Suppressor macrophage (primary cell): ENCODE measurements at places on chromosomes 1 and 21.
A peak's percentile ranks its signal among the peaks of the same experiment; 100 is the strongest.

GRCh38 chr1:230906226-230906625 lies 37.9 kb upstream of the C1orf198 start:
- no peak for DNase-seq

GRCh38 chr1:224503161-224504118 lies 68.8 kb upstream of the WDR26 start:
- DNase-seq = peak; percentile 95

DNA sequence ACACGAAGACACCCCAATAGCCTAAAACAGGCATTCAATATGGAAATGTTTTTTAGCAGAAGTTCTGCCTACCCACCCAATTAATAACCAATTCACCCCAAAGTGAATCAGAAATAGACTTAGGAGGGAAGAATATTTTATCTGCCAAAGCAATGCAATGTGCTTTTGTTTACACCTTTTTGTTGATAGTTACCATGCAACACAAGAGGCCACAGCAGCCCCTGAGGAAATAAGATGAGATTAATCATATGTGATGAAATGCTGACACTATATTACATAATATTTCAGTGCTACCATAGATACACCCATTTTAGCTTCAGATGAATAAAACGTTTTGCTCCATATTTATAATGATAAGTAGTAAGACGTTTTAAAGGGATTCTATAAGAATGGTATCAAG lies 60.9 kb upstream of the RGS2 start:
- DNase-seq = no peak

DNA sequence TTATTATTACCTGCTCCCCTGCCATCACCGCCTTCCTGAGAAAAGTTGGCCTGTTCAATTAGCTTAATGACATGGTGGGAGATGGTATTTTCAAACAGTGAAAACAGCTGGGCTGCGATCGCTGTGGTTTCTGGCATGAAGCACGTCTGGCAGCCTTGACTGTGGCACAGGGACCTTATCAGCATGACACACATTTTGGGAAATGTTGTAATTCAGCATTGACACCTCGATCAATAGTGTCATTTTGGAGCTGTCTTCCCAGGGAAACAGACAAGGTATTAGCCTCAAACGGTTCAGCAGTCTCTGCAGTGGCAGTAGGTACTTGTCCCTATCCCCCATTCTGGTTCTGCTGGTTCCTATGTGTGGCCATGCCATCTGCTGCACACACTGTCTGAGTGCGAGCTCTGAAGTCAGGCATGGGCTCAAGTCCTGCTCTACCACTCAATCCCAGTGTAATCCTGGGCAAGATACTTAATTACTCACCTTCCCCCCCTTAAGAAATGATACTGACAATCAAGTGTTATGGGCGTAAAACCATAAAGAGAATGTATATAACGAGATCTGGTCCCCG lies 154.5 kb upstream of the KCND3 start:
- DNase-seq = no peak

DNA sequence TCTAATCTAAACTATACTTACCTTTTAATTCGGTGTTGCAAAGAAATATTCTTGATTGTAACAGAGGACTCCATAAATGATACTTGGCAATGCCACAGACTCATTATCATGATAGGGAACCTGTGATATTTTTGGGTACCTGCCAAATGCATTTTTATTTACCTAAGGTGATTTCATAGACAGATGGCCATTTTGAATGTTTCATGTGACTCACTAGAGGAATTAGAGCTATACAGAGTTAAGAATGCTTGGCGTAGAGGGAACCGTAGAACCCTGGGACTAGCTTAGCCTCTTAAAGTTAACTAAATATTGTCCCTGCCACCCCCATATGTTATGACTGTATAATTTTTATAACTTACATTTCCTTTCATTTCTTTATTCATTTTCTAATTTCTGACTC lies 136.1 kb downstream of the DISP1 start:
- no peak for DNase-seq

DNA sequence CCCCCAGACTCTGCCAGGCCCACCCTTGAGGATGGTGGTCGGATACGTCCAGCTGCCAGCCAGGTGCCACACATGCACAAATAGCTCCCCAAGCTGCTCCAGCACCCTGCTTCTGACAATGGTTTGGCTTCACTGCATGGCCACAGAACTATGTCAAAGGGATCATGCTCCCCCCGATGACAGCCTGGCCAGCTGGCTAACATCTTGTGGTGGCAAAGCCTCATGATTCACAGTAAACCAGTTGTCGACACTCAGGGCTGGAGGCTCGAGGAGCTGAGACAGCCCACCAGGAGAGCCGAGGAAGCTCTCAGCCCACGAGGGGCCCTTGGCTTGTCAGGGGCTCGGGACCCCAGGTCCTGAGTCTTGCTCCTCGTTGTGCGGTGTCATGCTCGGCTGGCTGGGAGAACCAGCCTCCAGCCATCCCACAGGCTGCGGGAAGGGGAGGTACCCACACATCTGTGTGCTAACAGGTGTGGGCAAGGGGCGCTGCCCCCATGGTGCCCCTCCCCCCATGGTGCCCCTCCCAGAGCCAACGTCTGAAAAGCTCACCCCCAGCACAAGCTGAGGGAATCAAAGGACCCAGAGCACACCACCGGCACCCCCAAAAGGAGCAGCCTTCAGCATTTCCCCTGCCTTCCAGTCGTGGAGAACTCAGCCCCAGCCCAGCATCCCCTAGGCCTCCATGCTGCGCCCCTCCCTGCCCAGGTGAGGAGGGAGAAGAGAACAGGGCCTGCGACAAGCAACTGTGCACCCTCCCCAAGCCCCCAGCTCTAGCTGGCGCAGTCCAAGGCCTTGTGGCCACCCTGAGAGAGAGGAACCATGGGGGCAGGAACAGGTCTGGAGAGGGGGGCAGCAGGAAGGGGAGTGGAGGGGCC lies 41.2 kb downstream of the KIF21B start:
- DNase-seq = no peak

DNA sequence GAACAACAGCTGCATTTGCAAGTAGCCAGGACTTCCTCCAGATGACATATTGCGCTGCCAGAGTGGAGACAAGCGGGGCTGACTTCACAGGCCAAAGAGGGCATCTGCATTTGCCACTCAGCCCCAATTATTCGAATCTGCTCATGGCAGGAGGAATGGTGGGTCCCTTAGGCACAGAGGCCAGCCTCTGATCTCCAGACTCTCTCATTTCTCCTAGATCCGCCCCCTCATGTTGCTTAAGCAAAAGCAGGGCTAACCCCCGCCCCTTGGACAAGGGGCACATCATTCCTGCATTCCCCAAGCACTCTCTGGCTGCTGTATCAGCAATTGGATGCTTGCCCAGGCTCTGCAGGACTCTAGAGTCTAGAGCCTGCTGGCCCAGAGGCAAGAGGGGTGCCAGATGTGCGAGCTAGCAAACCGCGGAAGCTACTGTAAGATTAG lies 262.4 kb downstream of the ST6GALNAC3 start:
- no peak for DNase-seq

GRCh38 chr1:176770066-176770465 lies 307.1 kb downstream of the PAPPA2 start:
- DNase-seq = no peak

- no peak for DNase-seq
These were observed 182.6 kb downstream of the TGFB2 start for GRCh38 chr1:218527737-218528136.

- DNase-seq = peak; percentile 48
These were observed 41.9 kb downstream of the ACP6 start for GRCh38 chr1:147628441-147628840.

DNA sequence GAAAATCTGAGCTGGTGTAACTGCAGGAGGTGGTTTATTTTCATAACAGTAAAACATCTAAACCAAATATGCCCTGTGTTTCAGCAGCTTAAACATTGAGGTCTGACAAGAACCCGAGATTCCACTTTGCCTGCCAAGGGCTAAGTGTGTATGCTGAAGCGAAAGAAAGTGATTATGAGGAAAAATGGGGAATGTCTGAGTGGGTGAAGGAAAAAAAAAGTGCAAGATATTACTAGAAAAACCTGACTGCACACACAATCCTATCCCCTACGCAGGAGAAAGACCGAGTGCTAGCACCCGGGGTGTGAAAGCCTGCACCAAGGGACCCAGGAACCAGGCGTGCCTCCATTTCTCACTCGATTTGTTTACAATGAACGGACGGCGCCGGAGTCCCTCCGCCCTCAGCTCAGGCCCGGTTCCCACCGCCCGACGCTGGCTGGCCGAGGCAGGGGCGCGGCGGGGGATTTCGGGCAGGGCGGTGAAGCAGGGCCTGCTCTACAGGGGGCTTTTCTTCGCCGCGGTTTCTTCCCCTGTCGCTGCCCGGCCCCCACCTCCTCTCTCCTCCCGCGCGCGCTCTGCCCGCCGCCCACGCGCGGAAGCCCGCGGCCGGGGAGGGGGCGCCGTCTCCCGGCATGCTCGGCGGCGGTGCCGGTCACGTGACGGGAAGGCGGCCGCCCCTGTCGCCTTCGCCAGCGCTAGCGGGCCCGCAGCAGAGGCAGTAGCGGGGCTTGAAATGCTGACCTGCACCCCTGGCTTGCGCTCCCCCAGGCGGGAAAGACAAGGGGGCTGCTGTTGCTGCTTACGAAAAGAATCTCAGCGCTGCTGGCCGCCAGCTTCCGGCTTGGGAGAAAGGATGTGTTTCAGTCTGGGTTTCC lies 35.9 kb downstream of the ITPKB start:
- DNase-seq = peak; percentile 92

DNA sequence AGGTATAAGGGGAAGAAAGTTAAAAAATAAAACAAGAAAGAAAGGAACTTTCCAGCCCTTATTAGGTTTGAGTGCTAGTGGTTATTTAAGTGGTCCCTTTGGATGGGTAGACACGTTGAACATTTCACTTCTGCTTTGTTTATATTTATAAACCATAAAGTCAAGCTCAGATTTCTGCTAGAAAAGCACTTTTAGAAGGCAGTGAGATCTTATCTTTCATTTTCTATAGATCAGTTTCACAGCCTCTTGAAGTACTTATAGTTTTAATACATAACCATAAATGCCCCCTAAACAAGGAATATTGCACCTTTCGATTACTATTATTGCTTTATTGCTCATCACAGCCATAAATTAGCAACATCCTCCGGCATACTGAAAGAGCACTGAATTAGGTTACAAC lies 446.8 kb upstream of the PLXNA2 start:
- no peak for DNase-seq

DNA sequence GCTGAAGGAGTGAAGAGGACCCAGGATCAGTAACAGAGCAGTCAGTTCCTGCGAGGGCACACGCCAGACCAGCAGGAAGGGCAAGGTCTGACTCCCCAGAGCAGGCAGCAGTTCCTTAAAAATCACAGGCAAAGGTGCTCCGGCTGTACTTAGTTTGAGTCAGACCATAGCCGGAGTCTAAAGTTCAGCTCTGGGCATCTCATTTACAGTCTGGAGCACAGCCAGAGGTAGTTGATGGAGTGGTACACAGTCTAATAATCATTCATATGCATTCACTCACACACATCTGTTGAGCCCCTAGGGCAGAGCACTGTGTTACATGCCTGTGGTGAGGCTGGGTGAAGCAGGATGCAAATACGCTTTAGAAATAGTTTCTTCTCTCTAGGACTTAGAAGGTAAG lies 7.3 kb upstream of the AMIGO1 start:
- no peak for DNase-seq

DNA sequence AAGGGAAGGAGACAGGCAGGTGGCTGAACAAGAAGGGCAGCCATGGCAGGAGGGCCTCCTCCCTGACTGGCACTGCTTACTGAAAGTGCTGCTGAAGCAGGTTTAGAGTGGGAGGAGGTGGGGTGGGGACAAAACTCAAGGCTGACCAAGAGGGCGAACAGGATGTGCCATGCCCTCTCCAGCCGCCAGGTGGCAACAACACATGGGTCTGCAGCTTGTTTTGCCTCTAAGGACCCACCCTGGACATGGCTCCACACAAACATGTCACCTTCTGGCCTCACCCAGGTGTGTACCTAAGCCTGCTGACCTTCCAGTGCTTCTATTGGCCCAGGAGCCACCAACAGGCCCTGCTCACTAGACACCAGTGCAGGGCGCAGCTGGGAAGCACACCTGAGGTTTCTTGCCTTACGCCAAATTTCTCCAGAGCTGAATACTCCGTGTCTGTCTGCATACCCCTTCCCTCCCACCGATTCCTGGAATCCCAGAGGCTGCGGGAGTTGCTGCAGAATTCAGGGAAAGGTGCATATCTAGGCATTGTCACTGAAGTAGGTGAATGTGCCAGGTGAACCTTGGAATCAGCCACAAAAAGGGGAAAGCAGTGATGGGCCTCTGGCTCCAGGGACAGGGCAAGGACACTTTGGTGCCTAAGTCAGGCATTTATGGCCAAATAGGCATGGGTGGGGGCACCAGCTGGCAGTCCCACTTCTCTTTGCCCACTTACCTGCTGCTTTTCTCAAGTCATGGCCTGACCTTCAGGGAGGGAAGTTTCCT lies 5.3 kb downstream of the PSRC1 start:
- peak; percentile 90 for DNase-seq

GRCh38 chr1:245605480-245606156 lies 450.8 kb downstream of the KIF26B start:
- no peak for DNase-seq

DNA sequence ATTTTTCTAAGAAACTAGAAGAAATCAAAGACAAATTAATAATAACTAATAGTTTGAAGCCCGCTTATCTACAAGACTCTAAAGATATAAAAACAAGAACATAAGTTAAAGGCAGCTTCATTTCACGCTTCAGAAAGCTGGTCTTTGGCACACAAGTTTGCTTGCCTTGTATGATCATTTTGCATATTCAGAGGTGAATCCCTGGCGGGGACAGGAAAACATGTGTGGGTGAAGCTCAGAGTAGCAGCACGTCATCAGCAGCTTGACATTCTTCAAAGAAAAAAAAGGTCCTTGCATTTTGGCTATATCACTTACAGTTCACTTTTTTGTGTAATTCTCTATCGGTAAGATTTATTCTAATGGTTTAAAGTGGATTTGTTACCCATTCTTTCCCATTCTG lies 1911.8 kb downstream of the MRPL39 start:
- no peak for DNase-seq

- DNase-seq = no peak
These were observed 12.9 kb upstream of the DMAP1 start for GRCh38 chr1:44200336-44200735.

DNA sequence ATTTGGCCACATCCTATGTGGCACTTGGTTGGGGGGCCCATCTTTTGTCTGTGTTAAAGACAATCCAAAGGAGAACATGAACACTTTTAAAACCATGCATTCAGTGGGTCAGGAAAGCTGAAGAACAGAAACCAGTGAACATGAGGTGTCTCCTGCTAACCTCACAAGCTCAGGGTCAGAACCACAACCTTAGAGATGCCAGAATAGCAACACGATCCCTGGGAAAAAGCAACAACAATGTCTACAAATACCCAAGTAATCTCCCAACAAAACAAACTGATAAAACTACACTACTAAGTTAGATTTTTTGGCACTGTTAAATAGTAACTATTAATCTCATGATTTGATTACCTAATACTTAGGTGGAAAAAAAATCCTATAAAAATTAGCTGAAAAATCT lies 34.1 kb upstream of the GNG4 start:
- no peak for DNase-seq

DNA sequence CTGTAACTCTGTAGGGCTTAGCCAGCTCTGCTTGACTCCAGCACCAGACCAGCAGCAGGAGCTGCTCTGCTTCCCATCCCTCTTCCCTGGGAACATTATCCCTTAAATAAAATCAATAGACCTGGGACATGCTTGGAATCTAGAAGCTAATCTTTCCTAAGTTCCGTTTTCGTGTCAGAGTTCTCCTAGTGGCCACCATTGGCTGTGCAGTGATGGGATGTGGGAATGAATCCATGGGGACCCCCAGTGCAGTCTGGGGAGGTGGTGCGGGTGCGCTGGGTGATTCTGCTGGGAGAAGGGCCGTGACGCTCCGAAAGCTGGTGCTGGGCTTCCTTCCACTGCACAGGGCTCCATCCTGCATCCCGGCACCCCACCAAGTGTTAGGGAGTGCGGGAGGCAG lies 202.7 kb downstream of the CAMTA1 start:
- no peak for DNase-seq
